Endothelial cell (in vitro differentiated cells): ENCODE measurements at places on chromosomes 2 and 18. TPM values are rescaled to one million over a fixed set of nuclear protein-coding genes. Genes with fewer than 3 reads are reported as not detected.

- peak; percentile 33 for DNase-seq
Measured at GRCh38 chr2:27262379-27263286, at the start of gene SLC30A3. TSS of gene SLC30A3 (minus strand) at chr2:27263047. CDS start at chr2:27262906, 141 bp downstream.

- no peak for DNase-seq
Measured at GRCh38 chr2:101089419-101089818, 61.8 kb downstream of the TBC1D8 start.

- DNase-seq: no peak
Measured at GRCh38 chr2:241860184-241861078, 1.7 kb upstream of the PDCD1 start.

DNA sequence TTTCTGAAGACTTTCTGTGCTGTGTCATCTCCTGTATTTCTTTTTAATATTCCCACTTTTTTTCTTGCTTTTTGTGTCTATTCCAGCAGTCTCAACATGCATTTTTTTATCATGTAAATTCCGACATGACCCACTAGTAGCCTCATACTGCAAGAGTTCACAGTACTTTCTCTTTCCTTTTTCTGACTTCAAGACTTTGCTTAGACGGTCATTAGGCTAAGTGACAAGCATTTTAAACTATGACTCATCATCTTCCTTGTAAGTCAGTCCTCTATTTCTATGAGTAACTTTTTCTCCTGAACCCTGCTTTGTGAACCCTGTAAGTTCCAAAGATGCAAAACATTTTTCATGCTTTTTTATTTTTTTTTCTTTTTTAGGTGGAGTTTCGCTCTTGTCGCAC, 381.2 kb downstream of the TXNL1 start:
- no peak for DNase-seq

- DNase-seq: no peak
Measured at GRCh38 chr2:88738271-88738670, 46.8 kb downstream of the RPIA start.

- DNase-seq: no peak
Measured at GRCh38 chr2:159562248-159562647, 54.1 kb downstream of the BAZ2B start.

- DNase-seq: no peak
Measured at GRCh38 chr2:46701152-46701551, 214.5 kb downstream of the MCFD2 start.

Gene GRB14
- 5.8 TPM for total RNA-seq

Gene KHK
- total RNA-seq: 1.4 TPM
